ENCODE measurements at places on chromosomes 16 and 17. TPM values are rescaled to one million over a fixed set of nuclear protein-coding genes. Genes with fewer than 3 reads are reported as not detected.

RTN4RL1 gene
- 0.11 TPM for total RNA-seq

KRT25 gene
- total RNA-seq = not detected

FAM83G gene
- total RNA-seq = 14.3 TPM

HIGD1B gene
- total RNA-seq = not detected

GLP2R gene
- total RNA-seq = not detected

SOST gene
- not detected for total RNA-seq

ATAD5 gene
- 40.8 TPM for total RNA-seq

FOXC2 gene
- total RNA-seq = not detected

All from activated CD4-positive, alpha-beta T cell treated with anti-CD3 and anti-CD28 coated beads for 36 hours (primary cell).